CD4-positive, alpha-beta T cell (primary cell): ENCODE measurements at places on chromosomes 2 and 18.

- DNase-seq: peak; percentile 42
These were observed 31.1 kb downstream of the NAB1 start for GRCh38 chr2:190679813-190680591.

DNA sequence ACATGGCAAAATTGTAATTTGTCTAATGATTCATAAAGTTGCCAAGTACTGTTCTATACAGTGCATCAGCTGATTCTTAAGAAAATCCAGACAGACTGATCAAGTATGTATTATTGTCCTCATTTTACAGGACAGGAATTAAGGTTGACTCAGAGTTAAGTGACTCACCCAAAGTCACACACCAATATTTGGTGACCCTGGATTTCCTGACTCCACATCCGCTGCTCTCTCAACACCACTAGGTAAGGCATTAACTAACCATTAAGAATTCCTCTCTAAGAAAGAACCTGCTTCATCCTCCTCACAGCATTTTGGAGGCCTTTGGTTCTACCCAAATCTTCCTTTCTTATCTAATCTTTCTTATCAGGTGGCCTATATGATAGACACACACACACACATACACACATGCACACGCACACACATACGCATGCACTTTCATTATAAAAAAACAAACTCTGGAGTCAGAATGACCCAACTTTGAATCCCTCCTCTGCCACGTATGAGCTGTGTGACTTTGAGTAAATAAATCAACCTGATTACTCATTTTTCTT, 150.8 kb downstream of the ANKRD44 start:
- no peak for DNase-seq

DNA sequence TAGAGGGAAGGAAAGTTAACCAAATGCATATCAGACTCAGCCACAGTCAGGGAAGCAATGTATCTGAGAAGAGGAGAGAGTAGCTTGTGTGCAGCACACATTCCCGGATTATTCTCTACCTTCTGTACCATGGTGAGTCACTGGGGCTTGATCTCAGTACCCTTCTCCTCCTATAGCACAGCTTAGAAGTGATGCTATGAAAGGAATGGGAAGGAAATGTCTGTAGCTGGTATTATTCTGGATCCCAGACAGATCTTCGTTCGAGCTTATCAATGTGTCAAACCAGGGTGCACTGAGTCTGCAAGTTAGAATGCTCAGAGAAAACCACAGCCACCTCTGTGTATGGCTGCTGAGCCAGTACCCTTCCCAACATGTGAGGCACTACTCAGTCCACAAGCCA, 88.0 kb upstream of the NFU1 start:
- DNase-seq: no peak

- DNase-seq: no peak
These were observed 109.1 kb downstream of the RTP5 start for GRCh38 chr2:241978670-241979069.

DNA sequence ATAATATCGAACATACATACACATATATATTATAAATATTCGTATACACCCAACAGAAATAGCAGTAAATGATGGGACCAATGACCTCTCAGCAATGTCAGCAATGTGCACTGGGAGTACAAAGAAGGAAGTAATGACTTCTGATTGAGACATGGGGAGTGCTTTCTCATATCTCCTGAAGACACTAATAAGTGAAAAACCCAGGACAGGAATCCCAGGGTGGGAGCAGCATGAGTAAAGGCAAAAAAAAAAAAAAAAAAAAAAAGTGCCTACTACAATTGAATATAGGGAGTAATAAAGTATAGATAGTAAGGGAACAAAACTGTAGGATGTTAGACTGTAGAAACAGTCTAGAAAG, 491.3 kb downstream of the IRS1 start:
- no peak for DNase-seq
